ENCODE measurements at places on chromosomes 16 and 17.

DNA sequence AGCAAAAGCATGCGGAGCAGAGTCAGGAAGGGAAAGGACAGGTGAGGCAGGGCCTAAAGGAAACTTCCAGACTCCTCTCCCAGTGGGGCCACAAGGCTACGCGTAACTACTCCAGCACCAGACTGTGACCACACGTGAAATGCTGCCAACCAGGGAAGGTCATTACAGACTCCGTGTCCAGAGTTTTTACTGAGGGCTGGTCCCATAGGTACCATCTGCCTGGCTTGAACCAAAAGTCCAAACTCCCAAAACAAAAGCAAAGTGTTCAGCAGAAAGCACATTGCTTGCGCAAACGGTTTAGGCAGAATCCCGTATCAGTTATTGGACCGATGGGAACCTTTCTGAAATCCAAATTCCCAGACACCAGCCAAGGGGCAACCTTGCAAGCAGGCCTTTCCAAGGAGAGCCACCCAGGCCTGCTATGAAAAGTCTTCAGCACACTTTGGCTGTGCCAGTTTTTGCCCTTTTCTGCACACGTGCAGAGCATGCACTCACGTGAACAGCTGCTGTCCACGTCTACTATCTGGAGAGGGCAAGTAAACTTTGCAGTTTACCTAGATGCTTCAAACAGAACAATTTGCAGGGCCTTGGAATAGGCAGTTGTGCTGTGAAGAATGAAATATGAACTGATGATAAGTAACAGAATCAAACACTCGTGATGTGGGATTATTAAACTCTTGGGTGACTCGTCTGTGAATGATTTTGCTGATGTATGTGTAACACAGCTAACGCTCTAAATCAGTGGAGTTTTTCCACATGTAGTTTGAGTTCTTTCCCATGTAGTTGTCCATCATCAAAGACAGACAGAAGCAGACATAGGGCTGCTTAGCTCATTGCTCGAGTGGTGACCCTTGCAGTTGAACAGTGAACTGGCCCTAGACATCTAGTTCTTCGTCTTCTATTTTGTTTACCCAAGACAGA is 58.1 kb upstream of the CRISPLD2 start:
- DNase-seq = no peak

GRCh38 chr16:21326459-21326858 is 48.4 kb upstream of the CRYM start:
- no peak for DNase-seq

DNA sequence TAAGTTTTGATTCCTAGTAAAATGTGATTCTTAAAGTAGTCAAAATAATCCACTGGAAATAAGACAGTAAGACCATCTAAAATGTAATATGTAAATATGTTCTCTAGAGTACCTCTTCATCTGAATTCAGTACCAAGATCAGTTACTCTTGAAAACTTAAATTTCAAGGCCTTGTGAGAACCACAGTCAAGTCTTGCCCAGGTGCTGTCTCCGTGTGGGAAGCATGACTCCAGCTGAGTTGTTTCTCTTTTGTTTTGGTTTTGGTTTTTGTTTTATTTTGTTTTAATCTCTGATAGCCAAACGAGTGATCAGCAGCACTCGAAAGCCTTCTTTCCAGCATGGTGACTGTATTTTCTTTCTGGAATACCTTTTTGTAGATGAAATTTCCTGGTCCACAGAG is 907.0 kb downstream of the KCNJ18 start:
- no peak for DNase-seq

GRCh38 chr16:16048904-16049582 is 99.6 kb downstream of the ABCC1 start:
- no peak for DNase-seq

GRCh38 chr17:51422634-51423033 is 162.3 kb downstream of the UTP18 start:
- no peak for DNase-seq

- no peak for DNase-seq
Measured at GRCh38 chr16:3868967-3869366, 11.5 kb downstream of the CREBBP start.

DNA sequence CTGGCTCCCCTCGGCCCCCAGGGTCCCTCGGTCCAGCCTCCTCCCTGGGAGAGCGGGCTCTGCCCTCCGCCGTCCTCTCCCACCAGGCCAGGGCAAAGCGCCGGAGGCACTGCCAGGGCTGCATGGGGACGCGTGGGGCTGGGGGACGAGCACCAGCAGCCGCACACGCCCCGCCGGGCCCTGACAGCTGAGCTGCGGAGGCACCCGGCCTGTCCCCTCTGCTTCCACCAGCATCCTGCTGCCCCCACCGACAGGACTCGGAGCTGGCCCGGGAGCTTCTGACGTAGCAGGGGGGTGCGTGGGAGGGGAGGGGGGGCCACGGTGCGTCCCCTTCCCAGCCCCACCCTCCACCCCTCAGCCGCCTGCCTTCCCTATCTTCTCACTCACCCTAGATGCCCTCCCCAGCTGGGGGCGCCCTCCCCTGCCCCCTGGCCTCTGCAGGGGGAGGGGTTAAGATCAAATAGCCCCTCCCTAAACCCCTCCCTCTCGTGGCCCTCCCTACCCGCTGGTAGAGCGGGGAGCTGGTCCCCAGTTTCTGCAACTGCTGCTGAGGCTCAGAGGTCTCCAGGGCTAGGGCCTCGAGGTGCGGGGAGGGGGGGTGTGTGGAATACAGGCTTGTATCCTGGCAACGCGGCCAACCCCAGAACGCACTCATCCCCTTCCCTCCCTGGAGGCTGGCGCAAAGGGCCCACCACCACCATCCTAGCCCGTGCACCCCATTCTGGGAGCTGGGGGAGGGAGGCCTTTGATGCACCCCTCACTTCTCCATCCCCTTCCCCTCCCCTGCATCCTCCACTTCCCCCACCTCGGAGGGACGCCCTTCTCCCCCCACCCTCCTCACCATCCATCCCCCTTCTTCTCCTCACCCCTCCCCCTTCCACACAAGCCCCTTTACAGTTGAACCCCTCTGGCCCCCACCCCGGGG is 1.0 kb downstream of the SRCIN1 start:
- DNase-seq = no peak

DNA sequence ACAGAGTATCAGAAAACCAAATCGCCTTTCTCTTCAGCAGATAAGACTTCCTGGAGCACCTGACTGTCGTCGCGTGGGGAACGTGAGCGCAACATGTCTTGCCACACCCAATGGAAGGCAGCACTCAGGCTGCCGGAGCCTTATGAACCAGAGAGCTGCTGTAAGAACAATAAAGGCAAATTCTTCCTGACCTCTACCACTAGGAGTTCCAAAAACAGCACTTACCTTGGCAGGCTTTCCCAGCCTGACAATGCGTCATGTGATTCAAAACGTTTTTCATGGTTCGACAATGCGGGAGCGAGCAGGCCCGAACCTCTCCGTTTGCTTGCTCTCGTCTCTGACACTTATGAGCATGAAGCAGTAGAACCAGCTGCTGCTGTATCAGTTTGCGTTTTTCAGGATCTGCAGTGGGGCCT is 75.8 kb upstream of the TRAP1 start:
- DNase-seq = no peak

DNA sequence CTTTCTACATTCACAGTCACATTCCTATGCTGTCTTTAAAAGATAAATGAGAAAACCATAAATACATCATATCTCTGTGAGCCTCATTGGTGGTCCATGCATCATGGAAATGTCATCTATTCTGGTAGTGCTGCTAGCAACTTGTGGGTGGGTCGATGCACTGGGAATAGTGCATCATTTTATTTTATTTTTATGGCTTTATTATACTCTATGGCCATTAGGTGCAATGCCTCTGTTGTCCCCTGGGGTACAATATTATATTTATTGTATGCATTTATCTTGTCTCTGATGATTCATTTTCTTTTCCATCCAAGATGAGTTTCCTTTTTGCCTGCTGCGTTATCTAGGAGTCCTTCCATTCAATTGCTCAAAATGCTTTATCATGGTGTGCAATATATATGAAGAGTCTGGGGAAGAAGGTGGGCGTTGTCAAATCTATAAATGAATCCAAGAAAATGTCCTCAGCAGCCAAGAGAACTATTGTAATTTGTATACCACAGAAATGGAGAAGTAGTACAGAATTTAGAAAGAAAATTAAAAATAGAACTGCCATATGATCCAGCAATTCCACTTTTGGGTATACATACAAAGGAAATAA is 324.0 kb downstream of the KCNJ2 start:
- DNase-seq = no peak

DNA sequence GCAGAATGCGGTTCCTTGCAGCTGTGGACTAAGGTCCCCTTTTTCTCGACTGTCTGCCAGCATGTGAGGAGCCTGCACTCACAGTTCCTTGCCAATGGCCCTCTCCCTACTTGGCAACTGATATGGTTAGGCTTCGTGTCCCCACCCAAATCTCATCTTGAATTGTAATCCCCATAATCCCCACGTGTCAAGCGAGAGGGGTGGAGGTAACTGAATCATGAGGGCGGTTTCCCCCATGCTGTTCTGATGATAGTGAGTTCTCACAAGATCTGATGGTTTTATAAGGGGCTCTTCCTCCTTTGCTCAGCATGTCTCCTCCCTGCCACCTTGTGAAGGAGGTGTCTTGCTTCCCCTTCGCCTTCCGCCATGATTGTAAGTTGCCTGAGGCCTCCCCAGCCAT is 19.9 kb downstream of the CIAPIN1 start:
- DNase-seq = no peak

- DNase-seq = peak; percentile 28
Measured at GRCh38 chr16:66603537-66604375, 748 bp upstream of the CMTM3 start.
